ENCODE measurements at places on chromosomes 6 and 20.

- no peak for DNase-seq
These were observed 131.7 kb upstream of the COL21A1 start for GRCh38 chr6:56378966-56379585.

DNA sequence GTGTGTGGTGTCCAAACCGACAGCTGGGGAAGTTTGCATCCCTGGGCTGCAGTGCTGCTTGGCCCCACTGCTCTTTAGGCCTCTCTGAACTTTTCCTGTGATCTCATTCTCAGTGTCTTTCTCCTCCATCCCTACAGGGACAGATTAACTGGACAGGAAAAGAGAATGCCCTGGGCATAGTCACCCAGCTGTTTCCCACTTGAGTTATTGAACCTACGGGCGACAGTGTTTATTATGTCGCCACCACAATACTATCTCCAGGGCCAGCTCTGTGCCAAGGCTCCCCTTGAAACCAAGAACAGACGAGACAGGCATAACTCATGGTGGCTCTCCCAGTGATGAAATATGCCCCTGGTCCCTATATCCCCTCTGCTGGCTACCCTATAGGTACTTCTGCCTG is 147.8 kb upstream of the EPHA7 start:
- no peak for DNase-seq

DNA sequence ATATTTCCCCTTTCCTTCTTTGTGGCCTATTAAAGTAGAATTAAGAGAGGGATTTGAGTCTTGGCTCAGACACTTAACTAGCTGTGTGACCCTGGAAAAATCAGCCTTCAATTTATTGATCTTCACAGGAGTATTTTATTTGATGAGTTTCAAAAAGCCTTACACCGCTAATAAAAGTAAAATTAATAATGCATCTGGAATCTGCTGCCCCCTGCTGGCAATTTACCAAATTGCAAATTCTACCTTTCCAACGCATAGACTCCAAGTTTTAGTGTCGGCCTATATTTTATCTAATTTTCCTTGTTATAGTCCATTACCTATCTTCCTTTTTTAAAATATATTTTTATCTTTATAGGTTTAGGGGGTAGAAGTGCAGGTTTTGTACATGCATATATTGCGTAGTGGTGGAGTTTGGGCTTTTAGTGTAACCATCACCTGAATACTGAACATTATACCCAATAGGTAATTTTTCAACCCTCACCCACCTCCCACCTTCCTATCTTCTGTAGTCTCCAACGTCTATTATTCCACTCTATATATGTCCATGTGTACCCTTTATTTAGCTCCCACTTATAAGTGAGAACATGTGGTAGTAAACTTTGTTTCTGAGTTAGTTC is 46.3 kb downstream of the GOPC start:
- no peak for DNase-seq

DNA sequence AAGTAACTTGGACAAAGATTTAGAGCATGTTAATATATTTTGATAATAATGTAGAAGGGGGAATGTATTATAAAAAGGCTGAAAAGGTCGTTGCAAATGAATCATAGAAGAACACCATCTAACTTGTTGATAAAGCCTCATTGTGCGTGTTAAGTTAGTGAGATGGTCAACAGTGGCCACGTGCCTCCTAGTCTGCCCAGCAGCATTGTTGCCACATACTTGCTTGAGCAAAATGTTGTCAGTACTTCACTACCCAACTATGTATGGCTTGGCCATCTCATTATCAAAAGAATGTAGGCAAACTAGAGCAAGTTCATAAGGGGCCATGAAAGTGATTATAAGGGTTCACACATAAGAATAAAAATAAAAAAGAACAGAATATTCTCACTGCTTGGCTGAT is 84.6 kb downstream of the PHACTR1 start:
- DNase-seq, result no peak

DNA sequence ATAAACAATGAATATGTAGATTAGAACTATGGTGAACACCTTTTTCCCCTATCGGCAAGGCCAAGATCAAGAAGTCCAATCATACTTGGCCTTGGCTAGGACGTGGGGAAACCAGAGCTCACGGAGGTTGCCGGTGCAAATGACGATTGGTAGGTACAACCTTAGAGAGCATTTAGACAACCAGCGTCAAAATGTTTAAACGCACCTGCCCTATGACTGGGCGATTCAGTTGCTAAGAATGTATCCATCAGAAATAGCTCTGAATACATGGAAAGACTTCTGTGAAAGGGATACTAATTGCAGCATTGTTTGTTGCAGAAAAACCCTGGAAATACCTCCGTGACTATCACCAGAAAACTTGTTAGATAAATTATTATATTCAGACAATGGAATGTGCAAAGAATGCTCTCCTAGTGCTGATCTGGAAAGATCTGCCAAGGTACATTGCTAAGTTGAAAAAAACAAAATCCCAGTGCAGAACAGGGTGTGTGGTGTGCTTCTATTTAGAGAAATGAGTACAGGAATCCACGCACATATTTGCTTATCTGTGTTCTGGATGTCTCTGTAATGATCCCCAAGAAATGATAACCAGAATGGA is 48.0 kb upstream of the PTPN1 start:
- DNase-seq, result no peak

GRCh38 chr6:154479771-154480639 is 30.5 kb downstream of the CNKSR3 start:
- no peak for DNase-seq

GRCh38 chr6:8499540-8499939 is 64.2 kb upstream of the SLC35B3 start:
- DNase-seq, result no peak

GRCh38 chr6:12748815-12749521 is 32.4 kb downstream of the PHACTR1 start:
- DNase-seq, result no peak

DNA sequence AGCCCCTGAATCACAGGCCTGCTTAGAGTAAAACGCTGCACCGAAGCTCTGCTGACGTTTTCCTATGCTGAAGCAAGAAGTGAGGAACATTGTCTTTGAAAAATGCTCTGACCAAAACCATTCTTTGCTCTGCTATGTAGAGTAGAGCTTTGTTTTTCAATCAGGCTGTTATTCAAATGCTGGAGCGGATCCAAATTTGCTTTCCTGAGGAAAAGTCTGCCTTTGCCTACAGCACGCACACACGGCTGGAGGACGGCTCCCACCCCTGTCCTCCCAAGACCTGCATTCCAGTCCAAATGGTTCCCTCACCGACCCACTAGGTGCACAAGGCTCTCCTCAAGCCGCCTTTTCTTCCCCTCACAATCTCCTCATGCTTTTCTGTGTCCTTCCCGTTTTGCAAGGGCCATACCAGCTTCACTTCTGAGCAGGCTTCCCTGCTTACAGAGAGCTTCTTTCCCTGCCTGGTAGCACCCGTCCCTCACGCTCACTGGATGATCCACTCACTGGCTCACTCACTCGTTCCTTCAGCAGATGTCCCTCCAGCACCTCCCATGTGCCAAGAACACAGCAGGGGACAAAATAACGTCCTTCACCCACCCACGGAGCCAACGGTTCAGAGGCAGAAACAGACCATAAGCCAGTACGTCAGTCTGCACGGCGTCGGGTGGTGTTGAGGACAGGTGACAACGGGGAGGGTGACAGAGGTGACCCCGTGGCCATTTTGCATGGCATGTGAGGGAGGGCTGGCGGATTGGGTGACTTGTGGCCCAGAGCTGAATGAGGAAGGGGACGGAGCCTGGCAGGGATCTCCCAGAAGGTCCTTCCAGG is 137.9 kb upstream of the NEDD9 start:
- no peak for DNase-seq

- no peak for DNase-seq
These were observed 1.5 kb downstream of the TBCC start for GRCh38 chr6:42744351-42744893.

DNA sequence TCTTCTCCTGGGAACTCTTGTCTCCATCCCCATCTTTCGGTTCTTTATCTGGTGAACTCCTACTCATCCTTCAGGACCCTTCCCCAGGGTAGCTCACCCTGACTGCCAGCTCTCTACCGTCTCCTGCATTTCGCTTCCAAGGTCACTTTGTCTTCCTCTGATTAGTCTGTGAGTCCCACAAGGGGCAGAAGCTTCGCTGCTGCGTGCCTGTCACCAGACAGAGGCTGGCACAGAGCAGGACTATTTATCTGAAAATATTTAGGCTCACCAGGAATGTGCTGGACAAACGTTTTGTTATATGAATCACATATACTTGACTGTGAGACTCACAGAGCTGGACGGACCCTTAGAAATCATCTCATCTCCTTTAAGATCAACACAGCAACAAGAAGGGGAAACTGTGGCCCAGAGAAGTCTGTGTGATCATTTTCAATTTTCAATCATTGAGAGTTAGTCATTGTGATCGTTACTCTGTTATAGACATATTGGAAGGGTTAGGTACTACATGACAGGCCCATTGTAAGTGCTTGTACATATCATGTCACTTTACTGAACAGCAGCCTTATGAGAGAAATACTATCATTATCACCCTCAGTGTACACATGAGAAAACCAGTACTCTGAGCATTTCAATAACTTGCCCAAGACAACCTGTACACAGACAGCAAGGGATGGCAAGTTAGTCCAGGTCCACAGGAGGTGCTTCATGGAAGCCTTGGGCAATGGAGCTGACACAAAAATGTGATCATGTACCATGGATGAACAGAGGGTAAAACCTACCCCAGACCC is 51.4 kb downstream of the JPH2 start:
- no peak for DNase-seq

DNA sequence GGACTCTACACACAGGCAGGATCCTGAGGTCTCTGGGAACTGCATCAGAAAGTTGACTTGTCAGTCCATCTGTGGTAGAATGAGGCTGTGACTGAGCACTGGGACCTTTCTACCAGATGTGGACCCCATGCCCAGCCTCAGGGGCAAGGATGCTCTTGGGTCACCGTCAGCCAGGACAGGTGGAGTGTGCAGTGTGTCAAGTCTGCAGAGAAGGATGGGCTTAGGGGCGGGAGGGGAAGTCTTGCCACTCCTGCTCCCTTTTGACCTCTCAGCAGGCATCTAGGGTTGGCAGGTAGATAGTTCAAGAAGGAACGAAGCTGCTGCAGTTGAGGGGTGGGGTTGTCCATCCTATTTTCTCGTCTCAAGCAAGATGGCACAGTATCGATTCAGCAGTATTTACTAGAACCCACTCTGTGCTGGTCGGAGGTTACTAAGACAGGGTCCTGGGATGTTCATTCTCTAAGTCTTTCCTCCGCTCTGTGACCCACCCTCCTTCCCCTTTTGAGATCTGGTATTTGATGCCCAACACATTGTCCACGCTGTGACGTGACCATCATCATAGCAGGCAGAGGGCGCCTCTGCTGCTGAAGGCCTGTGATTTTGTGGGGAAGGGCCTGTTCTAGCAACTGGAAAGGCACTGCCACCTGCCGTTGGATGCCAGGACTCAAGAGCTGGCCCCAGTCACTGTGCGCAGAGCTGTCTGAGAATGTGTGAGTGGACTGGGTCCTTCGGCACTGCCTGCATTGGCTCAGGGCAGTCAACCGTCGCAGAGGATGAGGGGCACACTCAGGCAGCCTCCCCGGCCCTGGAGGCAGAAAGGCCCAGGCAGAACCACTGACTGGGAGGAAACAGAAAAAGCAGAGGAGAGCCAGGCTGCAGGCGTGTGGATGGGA is 23.2 kb downstream of the RBCK1 start:
- DNase-seq, result peak; percentile 79

GRCh38 chr6:99409672-99410071 is 15.4 kb downstream of the PNISR start:
- no peak for DNase-seq

DNA sequence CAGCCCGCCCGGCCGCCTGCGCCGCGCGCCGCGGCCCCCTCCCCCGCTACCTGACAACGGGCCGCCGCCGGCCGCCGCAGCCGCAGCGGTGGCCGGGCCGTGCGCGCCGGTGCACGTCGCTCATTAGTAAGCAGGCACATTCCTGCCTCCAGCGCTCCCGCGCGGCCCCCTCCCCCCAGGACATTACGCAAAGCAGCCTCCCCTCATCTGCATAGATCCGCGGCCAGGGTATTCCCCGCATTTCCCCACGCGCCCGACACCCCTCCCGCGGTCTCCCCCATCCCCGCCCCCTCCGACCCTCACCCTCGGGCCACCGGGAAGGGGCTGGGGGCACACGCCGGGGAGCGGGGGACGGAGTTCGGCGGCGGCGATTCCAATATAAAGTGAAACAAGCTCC is at the start of gene HIVEP2:
Gene HIVEP2, minus strand, starts transcription at position 128 of the 397 bp plus-strand sequence. CDS start 170,438 bp downstream, outside the sequence.
- DNase-seq, result peak; percentile 12

GRCh38 chr6:105791179-105791578 is 295.0 kb upstream of the PRDM1 start:
- no peak for DNase-seq

DNA sequence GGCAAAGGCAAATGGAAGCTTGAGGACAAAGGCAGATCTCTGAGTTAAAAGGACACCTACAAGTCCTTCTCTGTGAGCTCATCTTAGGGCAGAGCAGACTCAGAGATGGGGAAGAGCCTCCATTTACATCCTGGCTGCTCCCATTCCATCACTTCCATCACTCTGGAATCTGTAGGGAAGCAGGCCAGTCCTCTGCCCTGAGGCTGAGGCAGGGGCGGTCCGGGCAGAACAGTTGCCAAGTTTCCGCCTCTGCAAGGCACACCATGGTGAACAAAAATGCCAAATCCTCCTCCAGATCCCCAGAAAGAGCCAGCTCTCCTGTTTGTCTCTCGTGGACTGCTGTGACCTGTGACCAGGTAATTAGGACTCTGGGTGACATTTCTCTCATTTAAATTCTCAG is 209.6 kb upstream of the SSTR4 start:
- DNase-seq, result no peak

DNA sequence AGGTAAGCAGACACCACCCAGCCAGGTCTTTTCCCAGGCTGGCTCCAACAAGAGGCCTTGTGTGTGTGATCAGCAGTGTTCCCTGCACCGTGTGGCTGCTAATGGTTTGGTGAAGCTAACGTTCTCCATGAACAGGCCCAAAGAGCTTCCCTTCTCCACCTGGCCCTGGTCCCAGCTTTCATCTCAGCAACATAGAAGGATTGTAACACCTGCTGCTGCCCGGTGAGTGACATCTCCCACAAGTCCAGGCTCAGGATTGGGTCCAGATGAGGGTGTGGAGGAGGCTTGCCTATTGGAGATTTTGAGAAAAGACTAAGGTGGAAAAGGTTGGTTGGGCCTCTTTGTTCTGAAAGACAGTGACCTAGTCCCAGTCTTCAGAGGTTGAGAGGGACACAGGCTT is 89.6 kb downstream of the TMEM242 start:
- DNase-seq, result peak; percentile 45

DNA sequence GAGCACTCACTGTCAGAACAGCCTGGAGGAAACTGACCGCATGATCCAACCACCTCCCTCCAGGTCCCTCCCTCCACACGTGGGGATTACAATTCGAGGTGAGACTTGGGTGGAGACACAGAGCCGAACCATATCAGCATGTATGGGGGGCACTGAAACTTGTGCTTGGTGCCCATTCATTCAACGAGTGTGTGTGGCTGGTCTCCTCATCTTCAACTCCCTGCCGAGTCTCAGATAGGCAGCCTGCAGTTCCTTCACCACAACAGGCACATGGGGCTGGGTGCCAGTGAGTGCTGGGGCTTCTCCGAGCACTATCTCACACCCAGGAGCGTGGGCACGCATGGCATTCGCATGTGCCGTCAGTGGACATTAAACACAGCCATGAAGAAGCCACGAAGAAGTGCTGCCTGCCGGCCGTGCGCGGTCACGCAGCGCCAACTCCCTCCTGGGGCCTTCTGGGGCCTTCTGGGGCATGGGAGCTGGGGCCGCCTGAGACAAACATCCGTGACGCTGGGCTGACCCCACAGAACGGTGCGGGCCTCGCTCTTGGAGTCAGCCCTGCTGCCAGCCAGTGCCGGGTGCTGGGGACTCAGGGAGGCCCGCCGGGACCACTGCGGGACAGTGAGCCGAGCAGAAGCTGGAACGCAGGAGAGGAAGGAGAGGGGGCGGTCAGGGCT is 714 bp upstream of the RTEL1 start:
- no peak for DNase-seq
